ENCODE measurements at places on chromosomes 3 and 15.

- no peak for DNase-seq
Observed at GRCh38 chr3:122944671-122945161, 82.8 kb downstream of the SEMA5B start.

GRCh38 chr3:194023501-194024280, 112.3 kb upstream of the HES1 start:
- no peak for DNase-seq

DNA sequence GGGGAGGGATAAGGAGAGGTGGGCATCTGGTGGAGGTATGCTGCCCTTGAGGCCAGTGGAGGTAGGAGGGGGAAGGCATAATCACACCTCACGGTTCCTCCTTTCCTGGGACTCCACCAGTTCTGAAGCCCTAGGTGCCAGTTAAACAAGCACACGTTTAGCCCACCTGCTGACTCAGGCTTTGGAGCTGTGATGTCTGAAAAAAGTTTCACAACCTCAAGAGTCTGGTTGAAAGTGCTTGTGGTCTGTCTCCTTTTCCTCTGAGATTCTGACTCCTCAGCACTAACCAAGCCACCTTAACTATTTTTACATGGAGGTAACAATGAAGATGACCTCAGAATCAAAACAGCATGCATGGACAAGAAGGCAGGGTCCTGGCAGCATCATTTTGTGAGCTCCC, 23.0 kb downstream of the HPS3 start:
- no peak for DNase-seq

DNA sequence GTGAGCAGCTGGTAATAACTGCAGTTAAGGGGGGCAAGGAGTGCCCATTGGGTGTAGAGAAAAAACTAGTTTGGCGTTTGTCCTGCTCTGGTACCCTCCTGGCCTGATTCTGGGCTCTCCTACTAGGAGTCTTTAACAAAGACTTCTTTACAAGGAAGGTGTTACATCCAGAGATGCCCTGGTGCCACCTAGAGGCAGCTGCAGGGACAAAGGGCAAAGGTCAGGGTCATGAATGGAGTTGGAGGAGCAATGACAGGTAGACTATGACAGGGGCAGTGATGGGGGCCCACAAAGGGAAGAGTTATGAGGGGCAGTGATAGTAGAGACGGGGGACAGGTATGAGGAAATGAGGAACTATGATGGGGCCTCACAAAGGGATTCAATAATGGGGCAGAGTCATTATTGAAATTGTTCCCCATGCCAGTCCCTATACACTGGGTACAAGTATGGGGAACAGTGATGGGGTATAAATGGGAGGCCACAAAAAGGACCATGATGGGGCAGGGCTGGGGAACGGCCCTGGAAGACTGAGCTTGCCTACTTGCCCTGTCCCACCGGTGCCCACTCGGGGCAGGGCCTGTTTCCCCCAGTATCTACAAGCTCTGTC, 7.9 kb downstream of the CCDC71 start:
- peak; percentile 43 for DNase-seq

GRCh38 chr15:74127255-74127953, 3.0 kb upstream of the ISLR2 start:
- DNase-seq, result peak; percentile 91

GRCh38 chr3:4426782-4427344, 40.2 kb downstream of the SUMF1 start:
- peak; percentile 70 for DNase-seq

DNA sequence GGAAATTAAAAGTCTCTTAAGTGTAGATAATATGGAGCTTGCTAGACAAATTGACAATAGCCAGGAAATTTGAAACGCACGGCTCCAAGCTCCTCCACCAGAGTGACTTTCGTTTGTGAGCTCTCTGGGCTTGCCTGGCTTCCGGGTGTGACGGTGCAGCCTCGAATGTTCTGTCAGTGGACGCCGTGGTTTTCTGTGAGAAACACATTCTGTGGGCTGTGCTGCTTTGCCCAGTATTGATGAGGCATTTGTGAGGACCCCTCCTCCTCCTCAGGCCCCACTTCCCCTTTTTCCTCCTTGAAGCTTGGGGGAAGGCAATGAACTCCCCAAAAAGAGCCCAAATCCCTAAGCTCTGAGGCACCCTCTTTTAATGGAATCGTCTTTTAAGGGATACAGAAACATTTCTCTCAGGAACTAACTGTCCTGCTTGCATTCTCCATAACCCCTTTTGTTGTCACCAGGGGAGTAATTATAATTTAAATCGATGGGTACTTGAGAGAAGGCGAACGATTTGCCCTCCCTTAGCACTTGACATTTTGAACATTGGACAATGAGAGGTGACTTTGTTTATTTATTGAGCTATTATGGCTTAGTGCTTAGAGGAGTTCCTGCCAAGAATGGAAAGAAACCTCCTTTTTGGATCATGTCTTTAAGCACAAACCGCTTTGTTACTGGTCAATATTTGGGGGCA, 40.8 kb downstream of the POLR2M start:
- DNase-seq, result peak; percentile 20

DNA sequence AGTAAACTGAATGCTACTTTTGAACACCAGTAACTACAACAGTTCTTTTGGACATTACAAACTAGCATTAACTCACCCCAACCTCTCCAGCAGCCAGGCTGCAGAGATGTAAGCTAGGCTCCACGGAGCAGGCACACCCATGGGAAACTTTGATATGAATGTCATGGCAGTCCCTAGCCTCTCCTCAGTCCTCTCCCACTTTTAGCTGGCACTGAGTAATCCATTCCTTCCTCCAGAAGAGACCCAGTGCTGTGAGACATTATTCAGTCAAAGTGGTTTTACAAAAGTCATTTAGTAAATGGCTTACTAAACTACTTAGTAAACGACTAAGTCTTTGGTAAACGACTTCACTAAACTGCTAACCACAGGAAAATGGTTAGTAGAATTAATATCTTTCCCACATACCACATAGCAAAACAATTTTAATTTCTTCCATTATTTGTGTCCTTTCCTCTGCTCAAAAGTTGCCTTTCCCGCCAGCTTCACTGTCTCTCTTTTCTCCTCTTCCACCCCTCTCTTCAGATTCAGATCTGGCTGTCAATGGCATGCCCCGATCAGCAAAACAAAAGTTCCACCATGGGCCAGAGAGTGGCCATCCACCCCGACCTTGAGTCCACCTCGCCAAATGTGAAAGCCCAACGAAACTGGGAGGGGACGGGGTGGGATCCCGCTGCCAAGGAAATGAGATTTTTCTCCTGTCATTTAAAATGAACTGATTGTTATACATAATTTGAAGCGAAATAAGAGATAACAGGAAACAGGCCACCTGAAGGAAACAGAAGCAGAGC, 67.5 kb upstream of the TJP1 start:
- no peak for DNase-seq

DNA sequence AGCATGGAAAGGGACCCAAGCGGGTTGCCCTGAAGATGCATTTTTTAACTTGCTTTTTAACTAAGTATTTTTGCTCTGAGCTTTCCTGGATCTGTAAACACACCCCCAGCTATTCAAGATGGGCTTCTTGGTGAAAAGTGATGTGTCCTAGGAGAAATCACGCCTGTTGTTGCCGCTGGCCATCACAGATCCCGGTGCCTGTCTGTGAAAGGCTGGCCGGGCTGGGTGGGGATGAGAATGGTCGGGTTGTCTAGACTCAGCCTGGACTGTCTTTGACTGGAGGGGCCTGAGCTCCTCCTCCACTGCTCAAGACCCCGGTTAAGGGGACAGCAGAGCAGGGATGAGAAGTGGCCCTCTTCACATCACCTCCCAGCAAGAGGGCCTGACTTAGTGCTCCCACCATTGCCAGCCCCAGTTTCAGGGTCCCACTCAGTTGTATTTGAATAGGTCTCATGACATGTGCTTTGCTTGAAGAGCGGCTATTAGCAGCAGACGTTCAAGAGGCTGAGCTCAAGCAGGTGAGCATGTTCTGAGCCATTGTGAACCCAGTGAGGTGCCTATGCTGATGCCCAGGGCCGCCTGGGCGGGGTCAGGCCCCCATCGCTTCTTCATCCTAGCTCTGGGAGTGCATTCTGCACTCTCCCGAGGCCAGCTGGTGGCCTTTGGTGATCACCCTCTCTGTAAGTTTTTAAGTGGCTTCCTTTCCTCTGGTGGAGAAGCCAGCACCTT, 79.9 kb downstream of the IGF1R start:
- no peak for DNase-seq

GRCh38 chr3:79421273-79421672, 346.5 kb downstream of the ROBO1 start:
- no peak for DNase-seq

DNA sequence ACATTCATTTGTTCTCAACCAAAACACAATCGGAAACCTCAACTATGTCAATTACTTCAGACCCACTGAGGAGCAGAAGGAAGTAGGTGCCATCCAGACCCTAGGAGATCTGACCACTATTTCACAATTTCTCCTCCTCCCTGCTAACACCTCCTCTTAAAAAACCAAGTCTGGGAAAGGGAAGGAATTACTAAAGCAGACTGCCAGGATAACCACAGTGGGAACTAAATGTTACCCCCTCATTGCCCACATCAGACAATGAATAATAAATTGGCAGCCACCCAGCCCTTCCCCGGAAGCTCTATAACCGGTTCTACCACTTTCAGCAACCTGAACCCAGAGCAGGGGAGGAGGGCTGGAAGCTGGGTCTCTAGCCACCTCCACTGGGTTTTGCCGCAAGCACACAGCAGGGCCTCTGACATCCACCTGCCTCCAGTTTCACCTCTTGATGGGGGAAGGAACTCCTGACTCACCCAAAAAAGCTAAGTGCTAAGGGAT, 17.6 kb downstream of the C15orf62 start:
- DNase-seq, result peak; percentile 20

- peak; percentile 69 for DNase-seq
Observed at GRCh38 chr3:81910244-81910852, 148.9 kb upstream of the GBE1 start.

- DNase-seq, result no peak
Observed at GRCh38 chr15:95486224-95486623, 844.3 kb upstream of the NR2F2 start.

- no peak for DNase-seq
Observed at GRCh38 chr3:132292042-132292441, 25.2 kb upstream of the ACP3 start.

DNA sequence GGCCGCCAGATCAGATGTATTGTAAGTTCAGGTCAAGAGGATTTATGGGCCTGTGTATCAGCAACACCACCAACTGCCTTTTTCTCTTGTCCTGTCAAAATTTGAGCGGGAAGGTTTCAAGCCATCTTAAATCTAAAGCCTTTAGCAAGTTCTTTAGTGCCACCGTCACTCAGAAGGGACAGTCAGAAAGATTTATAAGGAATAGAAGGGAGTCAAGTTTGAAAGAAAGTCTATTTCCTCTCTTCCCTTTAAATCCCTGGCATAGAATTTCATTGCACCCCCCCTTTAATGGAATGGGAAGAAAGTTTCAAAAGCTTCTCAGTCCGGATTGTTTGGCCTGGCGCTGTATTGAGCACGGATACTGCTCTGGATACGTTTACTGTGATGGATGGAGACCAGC, 359.4 kb downstream of the FEZF2 start:
- no peak for DNase-seq

- no peak for DNase-seq
Observed at GRCh38 chr3:50304601-50305000, 1.2 kb upstream of the HYAL1 start.

- DNase-seq, result no peak
Observed at GRCh38 chr3:129794311-129795185, 99.0 kb downstream of the TMCC1 start.

GRCh38 chr3:171345107-171345843, 114.9 kb downstream of the TNIK start:
- no peak for DNase-seq

DNA sequence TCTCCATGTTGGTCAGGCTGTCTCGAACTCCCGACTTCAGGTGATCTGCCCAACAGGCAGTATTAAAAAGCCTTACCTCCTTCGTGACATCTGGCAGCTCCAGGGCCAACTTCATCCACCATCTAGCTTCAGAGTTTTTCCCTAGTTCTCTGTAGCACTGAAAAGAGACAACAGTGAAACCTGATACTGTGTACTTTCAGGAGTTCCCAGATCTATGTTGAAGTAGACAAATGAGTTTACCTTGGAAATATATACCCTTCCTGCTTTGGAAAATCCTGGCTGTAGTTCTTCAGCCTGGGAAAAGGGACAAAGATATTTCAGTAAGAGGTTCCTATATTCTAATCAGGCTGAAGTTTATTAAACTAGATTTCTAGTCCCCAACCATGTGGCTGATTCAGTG, 18.0 kb downstream of the RMDN3 start:
- no peak for DNase-seq

DNA sequence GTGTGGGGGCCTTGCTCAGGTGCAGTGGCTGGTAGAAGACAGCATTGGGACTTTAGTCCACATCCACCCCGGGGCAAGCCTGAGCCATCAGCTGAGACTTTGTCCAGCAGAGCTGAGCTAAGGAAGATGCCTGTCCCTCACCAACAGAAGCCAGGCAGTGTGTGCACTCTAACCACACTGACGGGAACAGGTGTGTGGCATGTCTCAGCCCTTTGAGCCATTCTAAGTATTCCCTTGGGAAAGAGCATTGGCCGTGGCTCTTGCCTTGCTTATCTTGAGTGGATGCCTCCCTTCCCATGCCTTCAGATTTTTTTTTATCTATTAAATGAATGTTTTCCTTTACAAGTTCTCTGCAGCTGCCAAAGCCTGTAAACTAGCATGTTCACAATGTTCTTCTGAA, 3.5 kb downstream of the GABRA5 start:
- no peak for DNase-seq

DNA sequence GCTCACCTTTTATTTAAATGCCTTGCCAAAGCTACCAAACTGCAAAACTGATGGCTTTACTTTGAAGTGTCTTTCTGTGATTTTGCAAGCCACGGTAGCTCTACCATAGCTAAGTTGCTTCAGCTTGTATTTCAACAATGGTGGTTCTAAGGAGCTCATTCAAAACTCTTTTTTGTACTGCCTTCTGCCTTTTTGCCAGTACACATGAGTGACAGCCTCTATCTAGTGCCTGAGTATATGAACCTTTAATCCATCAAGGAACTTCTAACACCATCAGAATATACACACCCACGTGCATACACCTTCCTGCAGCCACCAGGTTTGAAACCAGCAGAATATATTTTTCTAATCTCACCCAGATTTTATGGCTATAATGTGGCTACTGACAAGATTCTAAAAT, 10.4 kb upstream of the NR2F2 start:
- DNase-seq, result peak; percentile 54

- no peak for DNase-seq
Observed at GRCh38 chr3:15181511-15181910, 24.5 kb upstream of the CAPN7 start.

DNA sequence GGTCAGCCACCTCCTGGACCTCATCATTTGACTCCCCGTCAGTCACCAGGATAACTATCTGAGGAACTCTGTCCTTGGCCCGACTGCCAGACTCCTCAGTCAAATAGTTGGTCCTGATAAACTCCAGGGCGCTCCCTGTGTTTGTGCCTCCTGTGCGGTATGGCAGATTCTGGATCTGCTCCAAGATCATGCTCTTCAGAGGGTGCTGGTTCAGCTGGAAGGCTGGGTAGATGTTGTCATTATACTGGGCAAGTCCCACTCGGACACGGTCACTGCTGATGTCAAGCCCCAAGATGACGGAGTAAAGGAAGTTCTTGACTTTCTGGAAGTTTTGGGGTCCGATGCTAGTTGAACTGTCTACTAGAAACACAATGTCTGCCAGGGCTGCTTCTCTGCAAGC, 31.1 kb upstream of the CAPN7 start:
- no peak for DNase-seq

All from OCI-M1 (cell line).